NCI-H2107 (cell line): ENCODE measurements at places on chromosomes 2 and 18.

GRCh38 chr18:57029761-57030160 is 117.1 kb upstream of the BOD1L2 start:
- peak; percentile 81 for DNase-seq

DNA sequence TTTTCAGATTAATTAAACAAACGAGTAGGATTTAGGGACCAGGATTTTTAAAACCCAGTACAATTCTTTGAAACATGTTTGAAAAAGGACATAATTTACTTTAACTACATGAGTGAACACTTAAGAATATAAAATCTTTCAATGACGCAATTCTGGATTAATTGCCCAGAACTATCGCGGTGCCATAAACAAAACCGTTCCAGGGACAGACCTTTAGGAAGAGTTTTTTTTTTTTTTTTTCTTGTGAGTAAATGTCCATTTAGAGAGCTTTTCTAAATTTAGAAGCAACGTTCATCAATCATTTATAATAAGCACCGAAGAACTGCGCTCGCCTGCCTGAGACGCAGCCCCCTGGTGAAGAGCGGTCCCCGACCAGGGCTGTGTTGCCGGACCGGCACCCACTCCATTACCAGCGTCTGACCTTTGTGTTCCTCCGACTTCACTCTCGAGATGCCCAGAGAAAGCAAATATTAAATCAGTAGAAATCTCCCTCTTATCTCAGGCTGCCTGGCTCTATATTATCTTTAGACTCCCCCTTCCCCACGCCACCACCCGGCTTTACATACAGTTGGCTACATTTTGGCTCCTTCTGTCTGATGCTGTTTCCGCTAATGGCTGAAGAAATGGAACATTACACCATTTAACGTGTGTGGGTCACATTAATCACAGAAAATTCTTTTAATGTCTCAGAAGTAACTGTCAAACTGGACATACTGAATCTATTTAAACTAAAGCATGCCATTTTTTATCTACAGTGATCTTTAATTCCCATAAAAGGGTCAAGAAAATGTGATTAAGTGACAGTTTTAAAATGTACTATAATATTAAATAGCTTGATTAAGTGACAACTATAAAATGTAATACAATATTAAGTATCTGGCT is 364.0 kb upstream of the MEIS1 start:
- no peak for DNase-seq

DNA sequence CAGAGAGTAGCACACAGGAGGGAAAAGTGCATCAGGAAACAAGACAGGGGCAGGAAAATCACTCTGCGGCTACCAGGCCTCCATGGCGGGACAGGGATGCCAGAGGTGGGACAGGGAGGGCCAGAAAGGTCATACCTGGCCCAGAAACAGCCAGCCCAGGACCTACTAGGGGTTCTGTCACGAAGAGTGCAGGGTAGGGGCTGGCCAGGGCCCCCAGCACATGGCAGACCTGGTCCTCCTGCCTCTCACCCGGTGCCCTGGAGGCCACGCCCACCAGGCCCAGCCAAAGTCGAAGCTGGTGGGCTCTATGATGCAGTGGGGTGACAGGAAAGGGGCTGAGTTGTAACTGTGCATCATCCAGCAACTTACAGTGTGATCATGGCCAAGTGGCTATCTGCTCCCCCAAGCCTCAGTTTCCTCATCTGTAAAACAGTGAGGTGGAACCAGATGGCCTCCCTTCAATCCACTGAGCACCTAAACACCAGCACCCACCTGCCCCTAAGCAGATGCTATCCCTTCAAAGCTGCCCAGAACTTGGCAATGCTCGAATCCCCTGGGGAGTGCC is 10.6 kb downstream of the CYP26B1 start:
- no peak for DNase-seq

- no peak for DNase-seq
Observed at GRCh38 chr18:23964282-23965238, 50.0 kb upstream of the TTC39C start.

DNA sequence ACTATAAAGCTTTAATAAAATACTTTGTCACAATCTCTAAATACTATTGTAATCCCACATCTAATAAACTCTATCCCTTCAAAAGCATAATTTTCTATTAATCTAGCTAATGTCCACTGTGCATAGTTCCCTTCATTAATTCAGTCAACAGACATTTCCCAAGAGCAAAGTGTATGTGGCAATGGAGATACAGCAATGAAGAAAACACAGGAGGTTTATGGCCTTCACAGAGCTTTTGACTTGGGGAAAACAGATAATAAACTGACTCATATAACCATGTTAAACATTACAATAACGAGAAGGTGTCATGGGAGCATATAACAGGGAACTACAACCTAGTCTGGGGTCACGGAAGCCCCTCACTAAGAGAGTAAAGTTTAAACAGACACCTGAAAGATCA is 86.3 kb downstream of the SPIRE1 start:
- DNase-seq, result no peak
